T-helper 22 cell (primary cell): ENCODE measurements at places on chromosomes 2 and 18.

- peak; percentile 9 for DNase-seq
Observed at GRCh38 chr2:112884869-112885505, 26.0 kb upstream of the IL37 start.

DNA sequence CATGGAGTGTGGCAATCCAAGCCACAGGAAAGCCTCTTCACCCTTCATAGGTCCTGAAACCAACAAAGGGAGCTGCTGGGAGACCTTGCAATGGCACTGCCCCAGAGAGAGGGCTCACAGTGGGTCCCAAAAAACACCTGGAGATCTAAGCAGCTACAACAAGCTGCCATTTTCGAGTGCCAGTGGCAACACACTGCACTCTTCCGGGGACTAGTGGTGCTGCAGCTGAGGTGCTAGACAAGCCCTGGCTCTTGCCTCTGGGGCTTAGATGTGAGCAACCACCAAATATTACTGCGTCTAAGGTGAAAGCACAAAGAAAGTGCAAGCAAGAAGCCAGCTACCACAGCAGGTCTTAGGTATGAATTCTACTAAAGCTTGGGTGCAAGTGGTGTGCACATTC, 192.9 kb downstream of the NOL4 start:
- DNase-seq: no peak

DNA sequence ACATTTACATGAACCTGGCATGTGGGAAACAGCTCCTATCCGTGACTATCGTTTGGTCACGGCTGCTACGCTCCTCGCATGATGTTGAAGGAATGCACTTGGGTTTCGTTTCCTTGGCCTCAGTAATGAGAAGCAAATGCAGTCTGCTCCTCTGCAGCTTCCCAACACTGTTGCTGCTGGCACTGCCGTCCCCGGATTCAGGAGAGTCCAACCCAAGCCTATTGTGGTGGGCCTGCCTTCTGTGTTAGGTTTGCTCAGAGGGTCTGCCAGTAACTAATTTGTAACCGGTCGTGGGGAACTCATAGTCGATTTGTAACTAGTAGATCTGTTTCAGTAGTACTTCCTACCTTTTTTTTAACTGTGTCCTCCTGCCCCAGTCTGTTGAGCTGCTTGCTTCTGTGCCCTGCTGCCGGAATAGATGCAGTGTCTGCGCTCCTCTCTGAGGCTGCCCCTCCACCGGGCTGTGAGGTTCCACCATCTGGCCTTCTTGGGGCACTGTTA, 58.4 kb downstream of the WDSUB1 start:
- DNase-seq: no peak

GRCh38 chr18:76259096-76259495, 235.9 kb downstream of the ZNF516 start:
- DNase-seq: no peak

DNA sequence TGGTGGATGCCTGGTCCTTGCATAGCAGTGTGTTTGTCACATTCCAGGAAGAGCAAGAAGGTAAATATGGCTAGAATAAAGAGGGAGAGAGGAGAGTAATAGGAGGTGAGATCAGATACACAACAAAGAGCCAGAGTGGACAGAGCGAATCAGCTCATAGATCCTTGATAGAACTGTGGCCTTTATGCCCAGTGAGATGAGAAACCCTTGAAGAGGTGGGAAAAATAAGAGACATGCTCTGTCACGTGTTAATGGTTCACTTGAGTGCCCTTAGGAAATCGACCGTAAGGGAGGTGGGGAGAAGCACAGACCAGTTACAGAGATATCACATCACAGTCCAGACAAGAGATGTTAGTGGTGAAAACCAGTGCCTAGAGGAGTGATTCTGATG, 84.7 kb upstream of the RAB27B start:
- DNase-seq: no peak

- no peak for DNase-seq
Observed at GRCh38 chr2:49222975-49223528, 68.7 kb upstream of the FSHR start.

DNA sequence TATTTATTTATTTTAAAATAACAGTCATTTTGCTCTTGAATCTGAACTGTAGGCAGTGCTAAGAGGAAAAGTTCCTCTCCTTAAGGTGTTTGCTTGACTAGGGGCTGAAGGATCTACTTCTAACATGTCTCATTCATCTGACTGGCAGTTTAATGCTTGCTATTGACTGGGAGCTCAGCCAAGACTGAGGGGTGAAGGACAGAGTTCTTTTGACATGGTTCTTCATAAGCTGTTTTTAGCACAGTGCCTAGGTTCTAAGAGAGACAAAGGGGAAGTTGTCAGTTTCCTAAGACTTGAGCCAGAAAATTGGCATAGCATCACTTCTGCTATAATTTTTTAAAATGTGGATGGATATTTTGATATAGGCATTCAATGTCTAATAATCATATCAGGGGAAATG, 73.0 kb downstream of the COMMD1 start:
- DNase-seq: no peak

DNA sequence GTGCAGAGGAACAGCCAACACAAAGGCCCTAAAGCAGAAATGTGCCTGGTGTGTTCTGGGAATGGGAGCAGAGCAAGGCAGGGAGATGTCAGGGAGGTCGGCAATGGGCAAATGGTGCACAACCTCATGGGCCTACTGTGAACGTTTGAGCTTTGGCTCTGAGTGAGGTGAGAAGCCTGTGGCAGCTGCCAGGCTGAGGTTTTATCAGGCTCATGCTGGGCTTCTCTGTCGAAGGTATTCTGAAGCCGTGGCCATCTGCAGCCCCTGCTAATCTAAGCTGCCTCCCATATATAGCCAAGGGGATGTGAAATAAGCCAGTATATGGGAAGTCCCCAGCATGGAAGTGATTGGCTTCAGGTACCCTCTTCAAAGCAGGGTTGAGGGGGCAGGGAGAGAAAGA, 193.3 kb downstream of the SLC4A3 start:
- no peak for DNase-seq

GRCh38 chr2:138475277-138475776, 26.2 kb upstream of the SPOPL start:
- no peak for DNase-seq

- no peak for DNase-seq
Observed at GRCh38 chr2:104746858-104747257, 107.1 kb upstream of the POU3F3 start.

DNA sequence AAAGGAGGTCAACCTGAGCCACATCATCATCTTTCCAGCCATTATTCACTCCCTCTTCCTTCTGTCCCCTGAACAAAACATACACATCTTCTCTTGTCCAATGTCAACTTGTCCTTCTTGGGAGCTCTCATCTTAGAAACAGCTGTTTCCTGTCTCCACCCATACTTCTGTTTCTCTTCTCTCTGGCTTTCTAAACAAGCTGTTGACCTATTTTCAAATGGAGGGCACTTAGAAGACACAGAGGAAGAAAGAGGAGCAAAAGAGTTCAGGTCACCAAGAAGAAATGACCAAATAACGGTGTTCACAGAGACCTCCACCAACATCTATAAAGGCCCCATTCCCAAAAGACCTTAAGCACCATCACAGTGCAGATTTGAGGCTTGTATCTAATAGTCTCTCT, 355.9 kb upstream of the HNRNPA3 start:
- DNase-seq: no peak

DNA sequence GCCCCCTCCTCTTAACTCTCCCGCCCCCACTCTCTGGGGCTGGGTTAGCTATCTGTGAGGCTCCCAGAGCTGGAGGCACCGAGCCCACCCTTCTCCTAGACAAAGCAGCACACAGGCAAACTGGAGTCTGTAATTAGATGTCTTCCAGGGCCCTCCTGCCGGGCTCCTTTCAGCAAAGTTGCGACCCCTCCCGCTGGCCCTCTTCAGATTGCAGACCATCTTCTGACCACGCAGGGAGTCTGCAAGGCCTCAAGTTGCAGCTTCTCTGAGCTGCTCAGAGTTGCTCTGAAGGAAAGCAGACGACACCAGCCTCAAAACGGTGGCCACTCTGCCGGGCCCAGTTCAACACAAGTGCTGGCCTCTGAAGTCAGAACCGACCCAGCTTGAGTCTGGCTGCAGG, 228.4 kb upstream of the COPS8 start:
- no peak for DNase-seq

GRCh38 chr2:3641181-3641580, 16.8 kb upstream of the ALLC start:
- DNase-seq: no peak

DNA sequence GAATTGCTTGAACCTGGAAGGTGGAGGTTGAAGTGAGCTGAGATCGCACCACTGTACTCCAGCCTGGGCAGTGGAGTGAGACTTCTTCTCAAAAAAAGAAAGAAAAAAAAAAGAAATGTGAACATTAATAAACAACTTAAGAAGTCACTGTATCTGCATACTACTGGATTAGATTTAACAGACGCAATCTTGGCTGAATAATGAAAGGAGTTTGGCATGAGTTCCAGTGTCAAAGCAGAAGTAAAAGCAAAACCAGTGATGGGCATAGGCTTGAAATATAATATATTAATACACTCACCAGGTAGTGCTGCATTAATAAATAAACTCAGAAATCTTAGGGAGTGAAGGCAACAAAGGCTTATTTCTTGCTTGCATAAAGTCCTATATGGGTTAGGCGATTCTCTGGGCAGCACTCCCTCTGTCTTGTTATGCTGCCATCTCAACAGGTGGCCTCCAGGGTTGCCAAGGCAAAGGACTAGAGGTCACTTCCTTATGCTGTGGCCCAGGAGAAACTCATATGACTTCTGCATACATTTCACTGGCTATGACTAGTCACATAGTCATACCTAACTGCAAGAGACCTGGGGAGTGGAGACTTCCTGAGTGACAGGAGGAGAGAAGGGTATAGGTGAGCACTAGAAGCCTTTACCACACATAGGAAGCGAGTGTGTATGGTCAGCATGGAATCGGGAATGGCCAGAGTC, 296.2 kb upstream of the SPRED2 start:
- no peak for DNase-seq

GRCh38 chr2:151844211-151844896, 16.1 kb upstream of the ARL5A start:
- DNase-seq: no peak

GRCh38 chr2:145757503-145758246, 1237.8 kb upstream of the ZEB2 start:
- no peak for DNase-seq

GRCh38 chr2:239294571-239295054, 106.2 kb downstream of the HDAC4 start:
- no peak for DNase-seq

DNA sequence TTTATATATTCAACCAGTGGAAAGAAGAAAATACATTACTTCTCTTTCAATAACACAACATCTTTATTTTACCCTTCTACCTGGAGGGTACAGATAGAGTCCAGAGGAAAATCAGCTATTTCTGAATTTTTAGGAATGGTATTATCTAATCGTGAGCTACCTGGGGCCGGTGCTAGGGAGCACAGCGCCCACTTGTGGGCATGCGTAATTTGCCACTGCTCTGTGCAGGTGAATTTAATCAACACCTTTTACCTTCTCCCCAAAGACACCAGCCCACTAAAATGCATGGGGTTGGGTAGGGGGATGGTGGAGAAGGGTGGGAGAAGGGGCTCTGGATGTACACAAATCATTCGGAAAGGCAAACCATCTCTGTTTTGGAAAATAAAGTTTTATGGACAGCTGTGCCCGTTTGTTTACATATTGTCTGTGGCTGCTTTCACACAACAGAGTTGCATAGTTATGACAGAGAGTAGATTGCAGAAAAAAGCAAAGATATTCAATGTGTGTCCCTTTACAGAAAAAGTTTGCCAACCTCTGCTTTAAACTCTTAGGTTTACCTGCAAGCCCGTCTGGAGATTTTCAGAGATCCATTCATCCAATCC, 51.5 kb upstream of the DCC start:
- no peak for DNase-seq

GRCh38 chr2:137467246-137467862, 496.9 kb upstream of the HNMT start:
- DNase-seq: no peak

- no peak for DNase-seq
Observed at GRCh38 chr18:477565-477964, 22.9 kb downstream of the COLEC12 start.

DNA sequence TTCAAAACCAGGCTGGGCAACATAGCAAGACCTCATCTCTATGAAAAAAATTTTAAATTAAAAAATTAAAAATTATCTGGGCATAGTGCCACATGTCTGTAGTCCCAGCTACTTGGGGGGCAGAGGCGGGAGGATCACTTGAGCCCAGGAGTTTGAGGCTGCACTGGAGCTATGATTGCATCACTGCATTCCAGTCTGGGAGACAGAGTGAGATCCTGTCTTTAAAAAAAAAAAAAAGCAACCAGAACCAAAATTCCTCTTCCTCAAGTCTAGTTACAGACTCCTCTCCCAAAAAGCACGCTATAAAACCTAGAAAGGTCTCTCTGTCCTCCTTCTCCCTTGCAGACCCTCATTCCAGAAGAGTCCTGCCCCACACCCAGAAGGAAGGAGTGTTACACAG, 23.9 kb downstream of the TNFAIP6 start:
- no peak for DNase-seq

DNA sequence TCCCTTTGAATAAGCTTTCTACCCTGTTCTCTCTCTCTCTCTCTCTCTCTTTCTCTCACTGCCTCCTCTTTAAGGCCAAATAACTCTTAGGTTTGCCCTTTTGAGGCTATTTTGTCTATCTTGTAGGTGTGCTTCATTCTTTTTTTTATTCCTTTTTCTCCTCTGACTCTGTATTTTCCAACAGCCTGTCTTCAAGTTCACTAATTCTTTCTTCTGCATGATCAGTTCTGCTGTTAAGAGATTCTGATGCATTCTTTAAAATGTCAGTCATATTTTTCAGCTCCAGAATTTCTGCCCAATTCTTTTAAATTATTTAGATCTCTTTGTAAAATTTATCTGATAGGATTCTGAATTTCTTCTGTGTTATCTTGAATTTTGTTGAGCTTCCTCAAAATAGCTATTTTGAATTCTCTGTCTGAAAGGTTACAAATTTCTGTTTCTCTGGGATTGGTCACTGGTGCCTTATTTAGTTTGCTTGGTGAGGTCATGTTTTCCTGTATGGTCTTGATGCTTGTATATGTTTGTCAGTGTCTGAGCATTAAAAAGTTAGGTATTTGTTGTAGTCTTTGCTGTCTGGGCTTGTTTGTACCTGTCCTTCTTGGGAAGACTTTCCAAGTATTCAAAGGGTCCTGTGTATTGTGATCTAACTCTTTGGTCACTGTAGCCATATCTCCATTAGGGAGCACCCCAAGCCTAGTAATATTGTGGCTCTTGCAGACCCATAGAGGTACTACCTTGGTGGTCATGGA, 35.4 kb upstream of the DYNC1I2 start:
- DNase-seq: no peak

DNA sequence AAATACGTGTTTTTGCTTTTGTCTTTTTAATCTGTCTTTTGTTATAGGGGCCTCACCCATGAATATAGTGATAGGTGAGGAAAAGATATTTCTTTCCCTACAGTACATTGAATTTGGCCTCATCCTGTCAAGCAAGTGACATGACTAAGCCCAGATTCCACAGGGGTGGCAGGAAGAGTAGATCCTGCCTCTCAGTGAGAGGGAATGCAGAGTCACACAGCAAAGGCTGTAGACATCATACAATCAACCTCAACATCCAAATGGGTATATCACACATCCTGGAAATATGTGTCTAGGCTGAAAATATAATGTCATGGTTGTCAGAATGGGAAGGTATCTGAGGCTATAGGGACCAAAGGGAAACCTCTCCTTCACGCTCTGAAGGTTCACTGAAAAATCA, 269.6 kb downstream of the CDH20 start:
- DNase-seq: no peak

GRCh38 chr2:48941908-48942307, 186.4 kb upstream of the LHCGR start:
- no peak for DNase-seq

GRCh38 chr2:174020926-174021662, 55.9 kb upstream of the SP3 start:
- DNase-seq: no peak

GRCh38 chr2:237824085-237824484, 25.5 kb downstream of the RBM44 start:
- DNase-seq: no peak

- no peak for DNase-seq
Observed at GRCh38 chr2:238282861-238283738, 5.3 kb downstream of the PER2 start.
